ENCODE measurements at places on chromosomes 1 and 21.

- no peak for DNase-seq
Observed at GRCh38 chr1:246681900-246682895, 42.0 kb upstream of the SCCPDH start.

DNA sequence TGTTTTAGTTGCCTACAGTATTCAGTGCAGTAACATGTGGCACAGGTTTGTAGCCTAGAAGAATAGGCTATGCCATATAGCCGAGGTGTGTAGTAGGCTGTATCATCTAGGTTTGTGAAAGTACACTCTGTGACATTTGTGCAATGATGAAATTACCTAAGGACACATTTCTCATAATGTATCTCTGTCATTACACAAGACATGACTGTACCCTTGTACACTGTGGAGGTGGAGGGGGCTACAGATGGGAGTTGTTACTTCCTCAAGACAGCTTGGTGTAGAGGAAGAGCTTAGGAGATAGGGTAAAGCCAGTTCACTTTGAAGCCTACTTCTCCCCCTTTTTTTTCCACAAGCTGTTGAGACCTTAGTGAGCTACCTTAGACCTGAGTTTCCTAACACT lies 59.7 kb upstream of the RAVER2 start:
- no peak for DNase-seq

- no peak for DNase-seq
Observed at GRCh38 chr1:938088-938683, 14.5 kb downstream of the SAMD11 start.

DNA sequence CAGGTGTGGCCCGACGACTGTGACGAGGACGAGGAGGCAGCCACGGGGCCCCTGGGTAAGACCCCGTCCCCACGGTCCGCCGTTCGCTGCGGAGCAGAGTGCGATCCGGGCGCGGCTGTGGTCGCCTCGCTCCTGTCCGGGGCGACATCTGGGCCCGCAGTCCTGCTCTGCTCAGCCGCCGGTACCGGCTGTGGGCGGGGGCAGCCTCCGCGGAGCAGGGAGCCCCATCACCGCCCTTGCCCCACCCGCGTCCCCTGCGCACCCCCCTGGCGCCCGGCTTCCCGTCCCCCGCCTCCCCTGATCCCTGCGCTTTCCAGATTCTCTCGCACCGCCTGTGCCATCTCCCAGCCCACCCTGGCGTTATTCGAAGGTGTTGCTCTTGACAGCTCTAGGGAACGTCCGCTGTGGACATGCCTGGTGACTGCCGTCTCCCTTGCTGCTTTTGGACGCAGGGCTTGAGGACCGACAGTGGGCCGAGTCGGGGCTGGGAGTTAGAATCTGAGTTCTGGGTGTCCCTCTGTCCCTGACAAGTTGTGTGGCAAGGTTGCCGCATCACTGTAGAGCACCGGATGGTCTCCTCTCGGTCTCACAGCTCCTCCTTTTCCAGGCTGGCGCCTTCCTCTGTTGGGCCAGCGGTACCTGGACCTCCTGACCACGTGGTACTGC lies 596 bp downstream of the TOR3A start:
- no peak for DNase-seq

- DNase-seq, result no peak
Observed at GRCh38 chr21:45391743-45392572, 13.0 kb upstream of the COL18A1 start.

DNA sequence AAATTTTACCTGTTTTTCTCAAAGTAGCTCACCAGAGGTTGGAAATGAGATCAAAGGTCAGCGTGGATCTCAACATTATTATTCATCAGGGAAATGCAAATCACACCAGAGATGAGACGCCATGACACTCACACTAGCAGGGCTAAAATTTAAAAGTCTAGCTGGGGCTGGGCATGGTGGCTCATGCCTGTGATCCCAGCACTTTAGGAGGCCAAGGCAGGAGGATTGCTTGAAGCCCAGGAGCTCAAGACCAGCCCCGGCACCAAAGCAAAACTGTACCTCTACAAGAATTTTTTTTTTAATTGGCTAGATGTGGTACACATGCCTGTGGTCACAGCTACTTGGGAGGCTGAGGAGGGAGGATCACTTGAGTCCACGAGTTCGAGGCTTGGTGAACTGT lies 41.4 kb upstream of the PCBP3 start:
- no peak for DNase-seq

DNA sequence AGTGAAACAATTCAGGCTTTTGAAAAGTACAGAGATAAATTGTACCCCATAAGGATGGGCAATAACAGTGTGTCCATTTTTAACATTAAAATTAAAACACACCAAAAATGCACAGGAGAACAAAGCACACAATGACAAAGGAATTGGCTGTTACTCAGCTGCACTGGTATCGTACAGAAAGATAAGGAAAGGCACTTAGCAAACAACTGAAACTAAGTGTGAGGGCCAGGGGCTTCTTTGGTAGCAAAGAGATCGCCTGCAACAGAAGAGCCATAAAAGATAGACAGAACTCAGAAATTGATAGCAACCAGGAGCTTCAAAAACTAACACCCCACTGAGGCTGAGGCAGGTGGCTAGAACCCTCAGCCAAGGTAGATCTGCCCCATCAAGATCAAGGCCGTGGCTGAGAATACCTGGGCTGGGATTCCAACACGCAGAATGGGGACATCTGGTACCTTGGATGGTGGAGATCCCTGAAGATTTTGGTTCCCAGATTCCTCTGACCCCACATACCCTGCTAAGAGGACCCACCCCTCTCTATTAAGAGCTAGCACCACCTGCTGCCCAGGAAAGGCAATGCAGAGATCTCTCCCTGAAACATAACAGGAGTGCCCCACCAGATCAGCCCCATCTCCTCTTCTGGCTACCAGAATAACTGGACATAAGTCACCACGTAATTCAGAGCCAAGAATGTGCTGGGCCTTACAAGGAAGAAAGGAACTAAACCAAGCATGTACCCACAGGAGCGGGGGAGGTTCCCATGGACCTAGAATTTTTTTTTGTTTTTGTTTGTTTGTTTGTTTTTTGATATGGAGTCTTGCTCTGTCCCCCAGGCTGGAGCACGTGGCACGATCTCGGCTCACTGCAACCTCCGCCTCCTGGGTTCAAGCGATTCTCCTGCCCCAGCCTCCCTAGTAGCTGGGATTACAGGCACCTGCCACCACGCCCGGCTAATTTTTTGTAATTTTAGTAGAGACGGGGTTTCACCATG lies 16.2 kb downstream of the PLEKHO1 start:
- DNase-seq, result no peak

DNA sequence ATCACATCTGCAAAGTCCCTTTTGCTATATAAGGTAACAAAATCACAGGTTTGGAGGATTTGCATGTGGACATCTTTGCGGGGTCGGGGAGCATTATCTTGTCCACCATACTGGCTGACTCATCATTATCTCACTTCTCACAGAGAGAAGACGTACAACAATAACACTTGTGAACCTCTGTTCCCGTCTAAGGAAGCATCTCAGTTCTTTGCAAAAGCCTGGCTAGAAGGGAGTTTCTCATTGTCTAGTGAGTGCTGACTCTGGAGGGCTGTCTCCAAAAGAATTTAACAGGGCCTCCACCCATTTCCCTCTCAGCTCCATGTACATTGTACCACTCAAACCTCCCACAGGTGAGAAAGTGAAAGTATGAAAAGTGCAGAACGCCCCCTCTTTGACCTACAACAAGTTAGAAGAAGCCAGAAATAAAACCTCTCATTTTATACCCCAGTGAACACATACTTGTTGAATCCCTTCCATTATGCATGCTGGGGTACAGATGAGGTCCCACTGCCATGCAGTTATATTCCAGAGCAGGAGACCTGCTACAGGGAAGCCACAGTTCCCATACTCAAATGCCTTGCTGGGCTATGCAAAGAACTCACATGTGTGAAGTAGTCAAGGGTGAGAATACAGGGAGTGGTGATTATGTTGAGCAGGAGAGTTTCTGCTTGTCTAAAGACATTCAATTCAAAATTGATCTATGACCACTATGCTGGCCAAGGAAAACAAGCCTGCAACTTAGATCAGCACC lies 121.7 kb upstream of the PRDX6 start:
- no peak for DNase-seq

GRCh38 chr1:26212726-26213125 lies 21.3 kb upstream of the CEP85 start:
- DNase-seq, result no peak

GRCh38 chr1:154478639-154479038 lies 23.4 kb upstream of the TDRD10 start:
- DNase-seq, result no peak

DNA sequence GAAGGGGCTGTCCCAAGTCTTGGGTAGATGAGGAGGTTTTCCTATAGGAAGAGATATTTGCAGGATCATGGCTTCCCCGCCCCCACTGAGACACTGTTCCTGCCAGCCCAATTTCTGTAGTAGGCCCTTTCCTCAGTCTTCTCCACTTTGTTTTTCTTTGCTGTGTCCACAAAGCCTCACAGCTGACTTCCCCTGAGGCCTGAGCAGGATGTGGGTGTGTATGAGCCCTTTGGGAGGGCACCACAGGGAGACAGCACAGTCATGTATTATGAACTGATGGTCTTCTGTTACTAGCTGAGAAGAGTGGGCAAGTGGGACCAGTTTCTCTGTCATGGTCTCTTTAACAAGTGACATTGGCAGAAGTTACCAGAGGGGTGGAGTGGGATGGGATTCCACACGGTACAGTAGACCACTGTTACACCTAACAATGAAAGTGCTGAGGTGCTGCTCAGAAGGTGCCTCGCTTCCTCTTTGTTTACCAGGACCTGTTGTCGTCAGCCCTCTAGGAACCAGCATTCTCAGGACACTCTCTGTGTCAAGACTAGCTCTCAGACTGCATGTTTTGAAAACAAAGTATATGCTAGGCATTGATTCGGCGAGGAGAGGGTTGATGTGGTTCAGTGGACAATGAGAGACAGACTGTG lies 253.8 kb upstream of the HOOK1 start:
- no peak for DNase-seq

- no peak for DNase-seq
Observed at GRCh38 chr21:39961251-39961650, 94.0 kb downstream of the PCP4 start.

All from vagina (tissue), 2 donors.